ENCODE measurements at places on chromosomes 4 and X.

- DNase-seq = no peak
Measured at GRCh38 chr4:22091352-22091717, 142.8 kb upstream of the KCNIP4 start.

GRCh38 chr4:2570551-2571222 is 34.2 kb downstream of the FAM193A start:
- DNase-seq = no peak

GRCh38 chr4:181755846-181756245 is 487.4 kb upstream of the TENM3 start:
- DNase-seq = no peak

DNA sequence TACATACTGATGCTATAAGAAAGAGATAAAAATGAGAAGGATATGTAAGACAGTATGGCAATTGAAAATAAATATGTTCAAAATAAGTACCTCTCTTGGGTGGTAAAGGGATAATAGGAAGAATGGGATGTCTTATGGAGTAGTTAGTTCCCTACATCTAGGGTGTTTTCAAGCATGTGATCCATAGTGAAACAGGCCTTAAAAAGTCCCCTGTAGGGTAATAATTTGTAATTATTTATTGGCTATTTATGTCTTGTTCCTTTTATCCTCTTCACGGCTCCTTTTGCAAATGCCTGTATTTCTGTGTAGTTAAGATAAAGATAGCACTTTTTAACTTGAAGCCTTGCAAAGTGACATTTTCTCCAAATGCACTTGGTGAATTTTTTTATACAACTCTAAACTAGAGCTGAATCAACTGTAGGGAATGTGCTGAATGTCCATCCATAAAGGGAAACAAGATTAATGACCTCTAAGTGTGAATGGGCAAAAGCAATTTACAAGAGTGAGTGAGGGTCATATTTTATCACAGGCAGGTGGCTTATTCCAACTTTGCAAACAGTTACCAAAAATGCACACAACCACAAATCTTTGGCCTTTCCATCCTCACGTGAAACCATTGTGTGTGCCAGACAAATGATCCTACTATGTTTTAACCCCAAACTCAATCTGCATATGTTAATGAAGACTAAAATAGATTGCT is 299.0 kb downstream of the KCNIP4 start:
- DNase-seq = no peak

GRCh38 chrX:153627675-153628111 is 19.3 kb upstream of the DUSP9 start:
- DNase-seq = no peak

GRCh38 chr4:85807247-85807950 is 332.4 kb downstream of the ARHGAP24 start:
- DNase-seq = peak; percentile 88

DNA sequence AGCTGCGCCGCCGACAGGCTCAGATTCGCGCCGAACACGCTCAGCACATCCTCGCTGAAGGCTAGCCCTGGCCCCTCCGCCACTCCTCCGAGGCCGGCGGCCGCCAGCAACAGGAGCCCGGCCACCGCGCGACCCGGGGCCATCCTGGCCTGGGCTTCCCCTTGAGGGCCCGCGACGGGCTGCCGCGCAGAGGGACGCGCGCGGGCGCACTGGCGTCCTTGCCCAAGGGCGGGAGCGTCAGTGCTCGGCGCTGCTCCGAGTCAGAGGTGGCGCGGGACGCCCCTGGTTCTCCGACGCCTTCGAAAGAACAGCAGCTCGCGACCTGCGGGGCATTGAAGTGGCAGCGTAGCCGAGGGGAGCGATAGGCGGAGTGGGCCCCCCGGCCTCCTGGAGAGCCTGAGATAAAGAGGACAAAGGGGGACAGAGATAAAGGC is 745 bp downstream of the SLC39A8 start:
- DNase-seq = peak; percentile 20

DNA sequence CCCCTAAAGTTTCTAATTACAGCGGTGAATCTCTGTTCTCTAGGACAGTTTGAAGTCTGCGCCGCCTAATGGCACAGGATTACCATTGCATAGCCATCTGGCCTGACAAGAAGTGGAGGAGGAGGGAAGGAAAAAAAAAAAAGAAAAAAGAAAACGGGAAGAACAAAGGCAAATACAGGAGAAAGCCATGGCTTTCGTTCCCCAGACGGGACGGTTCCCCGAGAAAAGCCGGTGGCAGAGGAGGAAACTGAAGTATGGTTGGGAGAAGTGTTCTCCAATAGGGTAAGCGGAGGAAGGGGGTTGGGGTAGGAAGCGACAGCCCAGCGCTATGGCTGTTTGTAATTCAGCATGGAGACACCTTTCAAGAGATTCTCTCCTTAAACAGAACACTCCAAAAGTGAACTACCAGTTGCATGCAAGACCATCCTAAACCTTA is 80.8 kb downstream of the HMGN5 start:
- peak; percentile 33 for DNase-seq

DNA sequence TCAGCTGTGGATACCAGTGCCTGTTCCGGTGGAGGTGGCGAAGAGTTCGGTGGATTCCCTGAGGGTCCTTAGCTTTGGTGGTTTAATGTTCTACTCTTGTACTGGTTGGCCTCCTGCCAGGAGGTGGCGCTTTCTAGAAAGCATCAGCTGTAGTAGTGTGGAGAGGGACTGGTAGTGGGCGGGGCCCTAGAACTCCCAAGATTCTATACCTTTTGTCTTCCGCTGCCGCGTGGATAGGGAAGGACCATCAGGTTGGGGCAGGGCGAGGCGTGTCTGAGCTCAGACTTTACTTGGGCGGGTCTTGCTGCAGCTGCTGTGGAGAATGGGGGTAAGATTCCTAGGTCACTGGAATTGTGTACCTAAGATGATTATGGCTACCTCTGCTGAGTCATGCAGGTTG is 390.3 kb downstream of the FAM47A start:
- no peak for DNase-seq

GRCh38 chrX:133533249-133533648 is 118.0 kb upstream of the GPC4 start:
- DNase-seq = no peak

GRCh38 chr4:176001151-176002006 is 64.3 kb upstream of the WDR17 start:
- DNase-seq = peak; percentile 5

DNA sequence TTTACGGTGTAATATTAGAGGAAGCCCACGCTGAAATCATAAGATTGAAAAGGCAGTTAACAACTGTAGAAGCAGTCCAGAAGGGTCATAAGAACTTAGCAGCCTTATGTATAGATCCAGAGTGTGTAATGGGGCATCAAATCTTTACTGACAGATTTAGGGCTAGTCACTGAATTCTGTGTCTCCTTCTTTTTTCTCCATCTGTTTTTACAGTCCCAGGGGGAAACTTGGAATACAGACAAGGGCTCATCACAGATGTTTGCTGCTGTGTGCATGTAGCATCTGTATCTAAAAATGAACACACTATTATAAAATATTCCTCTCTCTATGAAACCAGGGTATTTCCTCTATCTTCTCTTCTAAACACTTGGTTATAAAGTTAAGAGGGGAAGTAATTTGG is 43.9 kb downstream of the CYSLTR1 start:
- DNase-seq = no peak

DNA sequence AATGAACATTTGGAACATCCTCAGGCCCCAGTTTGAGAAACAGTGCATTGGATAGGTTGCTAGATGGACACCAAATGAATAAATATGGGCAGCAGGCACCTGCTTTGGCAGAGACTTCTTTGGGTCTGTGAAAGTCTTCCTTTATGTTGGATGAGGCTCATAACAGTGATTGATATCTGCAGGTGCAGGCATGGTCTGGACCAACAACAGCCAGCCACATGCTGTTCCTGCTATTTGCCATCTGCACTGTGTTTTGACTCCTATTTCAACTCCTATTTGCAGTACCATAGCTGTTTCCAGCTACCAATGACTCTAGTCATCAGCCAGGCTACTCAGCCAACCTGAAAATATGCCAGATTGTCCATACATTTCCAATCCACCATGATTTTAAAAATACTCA is 60.9 kb downstream of the ANAPC4 start:
- DNase-seq = no peak

- DNase-seq = no peak
Measured at GRCh38 chrX:120402369-120402768, 40.5 kb downstream of the ATP1B4 start.

DNA sequence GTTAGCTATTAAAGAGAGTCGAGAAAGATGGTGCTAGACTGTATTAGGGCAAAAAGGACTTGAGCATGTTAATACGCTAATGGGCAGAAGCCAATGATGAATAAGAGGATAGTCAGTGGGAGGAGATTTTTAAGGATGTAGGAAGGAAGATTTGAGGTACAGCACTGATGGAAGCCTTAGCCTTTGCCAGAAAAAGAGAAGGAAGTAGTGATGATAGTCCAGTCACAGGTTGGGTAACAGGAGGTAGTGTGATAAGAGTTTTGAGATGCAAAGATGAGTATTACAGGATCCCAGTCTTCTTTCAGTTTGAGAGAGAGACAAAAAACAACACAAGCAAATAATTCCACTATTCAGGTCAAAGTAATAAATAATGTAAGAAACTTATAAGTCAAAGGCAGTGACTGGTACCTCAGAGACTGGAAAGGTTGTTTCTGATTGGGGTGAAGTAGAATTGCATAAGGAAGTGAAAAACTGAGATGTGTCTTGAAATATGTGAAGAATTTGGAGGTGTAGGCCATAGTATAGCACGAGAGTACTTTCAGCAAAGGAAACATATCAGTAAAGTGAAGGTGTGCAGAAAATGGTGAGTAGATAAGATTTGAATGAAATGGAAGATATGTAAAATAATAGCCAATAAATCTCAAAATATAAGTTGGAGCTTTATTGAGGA is 22.1 kb upstream of the NDNF start:
- DNase-seq = no peak

GRCh38 chrX:15761564-15762191 is 23.6 kb downstream of the CA5B start:
- DNase-seq = peak; percentile 31

GRCh38 chr4:52665592-52665991 is 6.5 kb upstream of the USP46 start:
- no peak for DNase-seq

DNA sequence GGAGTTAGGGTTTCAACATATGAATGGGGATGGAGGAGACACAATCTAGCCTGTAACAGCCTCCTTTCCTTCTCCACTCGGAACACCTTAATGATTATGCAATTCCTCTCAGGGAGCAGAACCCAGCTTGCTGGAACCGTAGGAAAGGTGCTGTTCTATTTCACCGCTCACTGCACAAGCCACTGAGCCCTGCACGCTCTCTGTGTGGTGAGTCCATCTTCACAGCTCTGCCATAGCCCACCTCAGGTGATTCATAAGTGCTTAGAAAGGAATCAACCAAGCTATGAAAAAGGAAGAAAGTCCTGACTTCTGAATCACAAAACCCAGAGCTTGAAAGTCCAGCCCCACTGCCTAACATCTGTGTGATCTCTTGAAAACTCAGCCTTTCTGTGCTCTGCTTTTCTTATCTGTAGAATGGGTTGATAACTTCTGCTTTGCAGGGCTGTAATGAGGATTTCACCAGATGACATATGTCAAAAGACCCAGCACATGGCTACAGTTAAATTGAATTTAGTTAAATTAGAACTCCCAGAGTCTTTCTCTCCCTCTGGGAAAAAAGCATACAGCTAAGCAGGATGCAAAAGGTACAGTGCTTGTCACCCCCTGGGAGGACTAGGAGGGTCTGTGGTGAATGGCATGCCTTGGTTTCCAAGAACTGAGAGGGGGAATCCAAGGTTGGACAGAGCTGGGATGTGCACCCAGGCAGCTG is 91.6 kb downstream of the WFS1 start:
- DNase-seq = no peak

DNA sequence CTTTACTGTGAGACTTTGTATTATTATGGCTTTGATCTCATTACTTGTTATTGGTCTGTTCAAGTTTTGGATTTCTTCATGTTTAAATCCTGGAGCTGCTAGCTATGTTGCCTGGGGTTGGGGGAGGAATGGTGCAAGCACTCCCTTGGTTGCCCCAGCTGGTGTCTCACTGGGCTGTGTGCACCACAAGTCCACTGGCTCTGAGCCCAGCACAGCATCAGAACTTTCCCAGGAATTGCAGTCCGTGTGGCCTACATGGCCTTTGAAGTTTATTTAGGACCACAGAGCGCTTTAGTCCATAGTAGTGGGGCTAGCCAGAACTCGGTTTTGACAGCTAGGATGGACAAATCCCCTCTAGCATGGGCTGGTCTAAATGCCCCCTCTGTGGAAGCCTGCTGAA is 278.8 kb upstream of the RPS6KA3 start:
- DNase-seq = peak; percentile 49

GRCh38 chr4:53355930-53356521 is 9.8 kb downstream of the SCFD2 start:
- no peak for DNase-seq

DNA sequence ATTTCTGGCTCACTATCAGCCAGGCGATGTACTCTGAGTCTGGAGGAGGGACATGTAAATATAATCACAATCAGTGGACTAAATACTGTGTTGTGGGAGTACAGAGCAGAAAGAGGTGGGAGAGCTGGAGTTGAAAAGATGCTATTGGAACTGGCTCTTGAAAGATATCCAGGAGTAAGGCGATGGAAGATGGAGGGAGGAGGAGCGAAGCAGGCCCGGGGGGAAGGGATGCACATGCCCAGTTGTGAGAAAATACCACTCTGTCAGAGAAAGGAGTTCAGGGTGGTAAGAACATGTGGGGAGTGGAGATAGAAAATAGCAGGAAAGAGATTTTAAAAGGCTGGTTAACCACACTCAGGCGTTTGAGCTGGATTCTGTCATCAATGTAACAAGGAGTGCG is 216.9 kb upstream of the ETNPPL start:
- no peak for DNase-seq

GRCh38 chr4:173237762-173238161 is 69.2 kb downstream of the GALNT7 start:
- DNase-seq = no peak

DNA sequence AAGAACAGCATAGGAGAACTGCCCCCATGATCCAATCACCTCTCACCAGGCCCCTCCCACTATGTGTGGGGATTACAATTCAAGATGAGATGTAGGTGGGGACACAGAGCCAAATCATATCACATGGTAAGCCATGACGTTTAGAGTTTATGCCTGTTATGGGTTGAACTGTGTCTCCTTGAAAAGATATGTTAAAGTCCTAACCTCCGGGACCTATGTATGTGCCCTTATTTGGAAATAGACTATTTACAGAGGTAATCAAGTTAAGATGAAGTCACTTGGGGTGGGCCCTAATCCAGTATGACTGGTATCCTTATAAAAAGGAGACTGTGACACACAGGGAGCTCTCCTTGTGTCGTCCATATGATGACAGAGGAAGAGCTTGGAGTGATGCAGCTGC is 25.2 kb upstream of the SLC2A9 start:
- no peak for DNase-seq

GRCh38 chr4:36269101-36269500 is 12.3 kb upstream of the DTHD1 start:
- DNase-seq = no peak

DNA sequence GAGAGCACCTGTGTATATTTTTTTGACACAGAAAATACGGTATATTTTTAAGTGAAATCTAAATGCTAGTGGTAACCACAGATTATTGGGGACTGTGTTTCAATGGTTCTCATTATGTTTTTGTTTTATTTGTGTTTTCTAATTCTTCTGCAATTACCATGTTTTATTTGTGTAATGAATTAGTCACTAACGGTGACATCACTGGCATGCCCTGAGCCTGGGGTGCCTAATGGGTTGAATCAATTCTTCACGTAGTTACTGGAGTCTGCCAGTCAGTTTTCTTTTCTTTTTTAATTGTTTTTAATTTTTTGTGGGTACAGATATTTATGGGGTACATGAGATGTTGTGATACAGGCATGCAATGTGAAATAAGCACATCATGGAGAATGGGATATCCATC is 168.8 kb downstream of the RELL1 start:
- no peak for DNase-seq
